Activated CD4-positive, alpha-beta T cell treated with anti-CD3 and anti-CD28 coated beads, Interleukin-2, Interleukin-4, amounts not matched to agents 100 ng/mL and 50 ng/mL, durations not matched to agents 16 hours and 8 hours (primary cell): ENCODE measurements at places on chromosomes 16 and 17.

- no peak for DNase-seq
These were observed 524.3 kb downstream of the WWOX start for GRCh38 chr16:78623796-78624195.

DNA sequence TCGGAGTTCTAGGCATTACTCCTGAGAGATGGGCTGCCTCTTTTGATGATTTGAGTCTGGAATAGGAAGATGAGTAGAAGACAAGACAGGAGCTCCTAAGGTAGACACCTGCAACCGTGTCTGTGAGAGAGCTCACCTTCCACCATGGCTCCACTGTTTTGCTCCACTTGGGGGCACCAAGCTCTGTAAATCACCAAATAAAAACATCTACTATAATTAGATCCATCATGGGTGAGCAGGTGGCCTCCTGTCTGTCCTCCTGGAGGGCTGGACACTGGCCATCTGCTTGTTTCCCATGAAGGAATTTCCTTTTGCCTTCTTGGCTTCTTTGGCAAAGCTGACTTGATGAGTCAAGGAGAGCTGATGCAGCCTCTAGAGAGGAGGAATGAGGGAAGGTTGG lies 179.0 kb downstream of the HAPSTR1 start:
- no peak for DNase-seq

DNA sequence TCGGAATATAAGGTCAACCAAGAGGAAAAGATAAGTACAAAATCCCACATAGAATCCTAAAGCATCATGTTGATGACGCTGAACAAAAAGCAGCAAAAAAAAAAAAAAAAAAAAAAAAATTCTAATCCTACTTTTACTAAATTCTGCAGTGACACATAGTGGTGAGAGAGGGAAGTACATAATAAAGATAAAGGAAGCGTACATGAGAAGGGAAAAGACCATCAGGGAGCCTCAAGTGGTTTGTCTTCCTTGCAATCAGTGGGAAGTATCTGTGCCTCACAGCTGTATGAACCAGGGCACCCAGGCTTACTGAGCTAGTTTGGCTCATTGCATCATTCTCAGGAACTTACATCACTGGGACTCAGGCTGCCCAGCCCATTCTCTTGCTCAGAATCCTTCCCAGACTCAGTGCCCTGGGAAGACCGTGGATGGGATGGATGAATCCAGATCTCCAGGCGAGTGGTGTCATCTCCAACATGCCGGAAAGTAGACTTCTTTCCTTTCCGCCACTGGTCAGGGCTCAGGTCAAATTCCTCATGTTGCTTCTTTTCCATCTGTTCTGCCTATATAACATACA lies 21.2 kb downstream of the SMG6 start:
- peak; percentile 53 for DNase-seq

- no peak for DNase-seq
These were observed 42.5 kb downstream of the ST3GAL2 start for GRCh38 chr16:70396246-70396904.

GRCh38 chr17:38879878-38880665 lies 10.2 kb downstream of the LASP1 start:
- DNase-seq, result no peak

DNA sequence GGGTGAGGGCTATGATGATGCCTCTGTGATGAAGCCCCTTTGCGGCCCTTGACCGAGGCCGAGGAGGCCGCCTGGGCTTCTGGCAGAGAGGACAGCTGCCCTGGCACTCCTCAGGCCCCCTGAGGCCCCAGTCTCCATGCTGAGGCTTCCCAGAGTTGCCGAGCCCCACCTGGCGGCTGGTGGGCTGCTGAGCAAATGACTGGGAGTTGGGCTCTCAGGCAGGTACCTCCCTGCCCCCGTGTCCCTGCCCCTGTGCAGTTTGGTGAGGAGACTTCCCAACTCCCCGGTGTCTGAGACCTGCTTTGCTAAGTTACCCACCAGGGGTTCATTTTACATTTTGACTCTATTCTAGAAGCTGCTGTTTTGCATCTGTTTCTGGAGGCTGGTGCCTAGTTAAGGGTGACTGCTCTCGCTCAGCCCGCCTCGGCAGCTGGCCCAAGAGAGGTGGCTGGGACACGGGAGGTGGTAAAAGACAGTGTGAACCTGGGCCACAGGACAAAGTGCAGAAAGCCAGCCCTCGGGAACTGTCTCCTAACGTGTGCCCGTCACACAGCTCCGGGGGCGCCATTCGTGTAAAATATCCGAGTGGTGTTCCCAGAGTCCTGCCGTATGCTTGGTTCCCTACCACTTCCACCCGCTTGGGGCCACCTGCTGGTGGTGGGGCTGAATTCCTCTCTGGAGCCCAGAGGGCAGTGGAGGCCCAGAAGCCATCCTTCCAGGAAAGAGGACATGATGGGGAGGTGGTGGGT lies 134.5 kb downstream of the RAB11FIP4 start:
- DNase-seq, result no peak
